ENCODE measurements at places on chromosomes 6 and 20.

DNA sequence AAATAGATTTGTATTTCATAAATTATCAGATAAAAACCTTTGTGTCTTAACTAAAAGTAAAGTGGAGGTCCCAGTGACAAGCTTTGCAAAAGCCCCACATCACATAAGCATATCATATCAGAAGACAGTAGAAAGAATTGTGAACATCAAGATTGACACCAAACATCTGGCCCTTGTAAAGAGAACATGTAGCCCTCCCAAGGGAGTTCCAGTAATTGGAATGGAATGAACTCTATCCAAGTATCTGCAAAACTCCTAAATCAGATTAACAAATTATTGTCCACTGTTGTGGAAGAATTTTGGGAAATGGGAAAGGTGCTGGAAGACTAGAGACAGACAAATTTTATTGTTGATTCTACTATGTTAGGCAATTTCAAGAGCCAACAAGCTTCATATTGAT, 268.8 kb downstream of the KCNQ5 start:
- DNase-seq, result no peak

DNA sequence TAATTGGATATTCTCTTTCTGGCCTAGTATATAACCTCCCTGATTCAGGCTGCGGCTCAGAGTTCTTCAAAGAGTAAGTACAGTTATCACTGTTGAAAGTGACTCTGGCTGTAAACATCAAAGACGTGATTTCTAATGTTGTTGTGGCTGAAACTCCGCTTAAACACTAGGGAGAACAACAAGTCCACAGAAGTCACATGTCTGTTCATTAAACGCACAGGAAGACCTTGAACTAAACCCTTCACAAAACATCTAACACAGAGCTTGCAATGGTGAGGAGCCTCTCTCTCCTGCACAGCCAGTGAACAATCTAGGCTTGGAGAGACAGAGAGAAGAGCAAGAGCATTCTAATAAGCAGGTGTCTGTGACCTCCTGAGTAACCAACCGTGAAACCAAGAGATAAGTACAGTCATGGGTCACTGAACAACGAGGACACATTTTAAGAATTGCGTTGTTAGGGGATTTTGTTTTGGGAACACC, 249.3 kb downstream of the PRKN start:
- no peak for DNase-seq

DNA sequence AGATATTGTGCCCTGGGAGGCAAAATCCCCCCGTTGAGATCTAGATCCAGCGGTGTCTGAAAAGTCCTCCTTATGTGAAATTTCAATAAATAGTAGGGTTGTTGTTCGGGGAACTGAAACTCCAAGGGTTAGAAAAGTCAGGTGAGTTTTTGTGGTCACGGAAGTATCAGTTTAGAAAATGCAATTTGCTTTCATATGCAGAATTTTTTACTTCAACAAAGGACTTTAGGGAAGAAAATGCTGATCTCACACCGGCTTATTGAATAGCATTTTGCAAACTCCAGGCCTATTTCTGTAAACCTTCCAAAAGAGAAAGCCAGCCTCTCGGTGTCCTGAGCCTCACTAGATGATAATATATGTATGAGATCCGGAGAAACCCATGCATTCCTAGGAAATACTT, 254.7 kb downstream of the TSHZ2 start:
- no peak for DNase-seq

DNA sequence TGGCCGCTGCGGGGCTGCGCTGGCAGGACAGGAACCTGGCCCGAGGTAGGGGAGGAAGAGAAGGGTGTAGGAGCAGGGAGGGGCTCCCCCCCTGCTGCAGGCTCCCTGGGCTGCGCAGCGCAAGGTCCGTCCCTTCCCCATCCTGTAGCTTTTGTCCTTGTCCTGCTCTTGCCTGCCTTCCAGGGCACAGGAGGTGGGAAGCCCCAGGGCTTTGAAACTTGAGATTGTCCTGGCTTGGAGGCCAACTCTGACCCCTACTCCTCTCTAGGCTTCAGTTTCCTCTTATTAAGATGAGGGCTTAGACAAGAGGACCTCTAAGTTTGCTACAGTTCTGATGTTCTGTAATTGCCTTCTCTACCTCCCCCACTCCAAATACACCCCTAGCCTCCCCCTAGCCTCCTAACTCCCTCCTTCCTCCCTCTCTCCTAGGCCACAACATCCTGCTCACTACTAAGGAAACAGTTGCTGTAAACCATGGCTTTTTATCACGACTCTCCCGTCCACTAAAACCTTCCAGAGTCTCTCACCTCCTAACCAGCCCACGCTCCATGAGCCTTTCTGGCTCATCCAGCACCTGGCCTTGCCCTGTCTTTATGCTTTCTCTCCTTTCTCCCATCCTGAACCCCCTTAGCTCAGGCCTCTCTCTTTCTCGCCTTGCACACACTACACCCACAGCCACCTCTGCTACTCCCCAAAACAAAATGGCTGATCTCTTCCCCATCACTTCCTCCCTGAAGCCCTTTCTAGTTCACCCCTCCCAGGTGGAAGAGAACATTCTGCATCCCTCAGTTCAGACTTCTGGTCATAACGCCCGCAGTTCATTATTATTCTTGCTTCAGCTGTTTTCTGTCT, 10.2 kb downstream of the UNC5CL start:
- DNase-seq, result no peak

GRCh38 chr20:44465001-44465560, 10.6 kb upstream of the TTPAL start:
- DNase-seq, result no peak

GRCh38 chr20:44615876-44616603, 33.7 kb downstream of the PKIG start:
- peak; percentile 14 for DNase-seq

GRCh38 chr20:24670981-24671380, 201.6 kb downstream of the SYNDIG1 start:
- DNase-seq, result no peak

GRCh38 chr20:16864963-16865362, 116.8 kb downstream of the OTOR start:
- no peak for DNase-seq

- no peak for DNase-seq
Observed at GRCh38 chr6:148081076-148081475, 261.6 kb upstream of the SASH1 start.

- DNase-seq, result no peak
Observed at GRCh38 chr20:57993716-57994431, 234.6 kb downstream of the ANKRD60 start.

DNA sequence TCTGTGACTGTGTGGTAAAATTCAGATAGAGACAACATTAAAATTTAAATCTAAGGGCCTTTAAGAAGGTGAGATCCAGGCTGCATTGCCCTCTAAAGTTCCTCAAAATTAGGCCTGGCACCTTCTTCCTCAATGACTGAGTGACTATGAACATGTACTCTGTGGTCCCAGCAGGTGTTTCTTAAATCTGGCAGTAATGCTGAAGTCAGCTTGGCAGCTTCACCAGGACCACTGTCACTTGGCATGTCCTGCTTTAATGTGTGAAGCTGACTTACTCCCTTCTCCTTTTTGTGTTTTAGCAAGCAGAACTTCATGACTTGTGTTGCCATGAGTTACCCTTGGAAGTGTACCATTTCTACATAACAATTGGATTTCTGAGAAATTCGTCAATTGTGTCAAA, 141.7 kb downstream of the NKAIN2 start:
- DNase-seq, result no peak
